Foreskin keratinocyte (primary cell): ENCODE measurements at places on chromosomes 3 and 15. TPM values are rescaled to one million over a fixed set of nuclear protein-coding genes. Genes with fewer than 3 reads are reported as not detected.

Gene TUSC2
- polyA plus RNA-seq, result 35.2 and 37.4 TPM in 2 replicates

GRCh38 chr3:59698091-59698490, 648.3 kb upstream of the CFAP20DC start:
- DNase-seq, result no peak

- DNase-seq, result no peak
These were observed 87.6 kb upstream of the WNT5A start for GRCh38 chr3:55574671-55575070.

Gene AADAC
- not detected in 2 replicates for polyA plus RNA-seq

DNA sequence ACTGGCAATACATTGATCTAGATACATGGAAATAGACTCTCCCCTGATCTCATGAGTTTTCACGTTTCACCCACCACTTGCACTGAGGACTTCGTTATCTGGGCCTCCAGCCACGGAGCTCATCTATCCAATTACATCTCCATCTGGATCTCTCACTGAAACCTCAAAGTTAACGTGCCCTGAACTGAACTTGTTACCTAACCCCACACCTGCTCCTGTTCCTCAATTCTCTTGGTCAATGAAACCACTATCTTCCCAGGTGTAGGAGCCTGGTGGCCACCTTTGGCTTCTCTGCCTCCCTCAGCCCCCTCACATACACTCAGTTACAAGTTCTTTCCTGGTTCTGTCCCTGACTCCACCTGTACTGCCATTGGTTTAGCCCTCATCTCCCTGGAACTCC, 9.7 kb downstream of the DGKG start:
- DNase-seq, result no peak

Gene ZNF860
- 1.4 and 1.5 TPM in 2 replicates for polyA plus RNA-seq

Gene RASL12
- polyA plus RNA-seq, result not detected in 2 replicates

Gene GOLGA6B
- polyA plus RNA-seq, result not detected in 2 replicates

GRCh38 chr3:189584645-189585044, 46.5 kb upstream of the TP63 start:
- DNase-seq, result peak; percentile 64

- DNase-seq, result no peak
These were observed 350.1 kb upstream of the PROK2 start for GRCh38 chr3:72134989-72135451.

DNA sequence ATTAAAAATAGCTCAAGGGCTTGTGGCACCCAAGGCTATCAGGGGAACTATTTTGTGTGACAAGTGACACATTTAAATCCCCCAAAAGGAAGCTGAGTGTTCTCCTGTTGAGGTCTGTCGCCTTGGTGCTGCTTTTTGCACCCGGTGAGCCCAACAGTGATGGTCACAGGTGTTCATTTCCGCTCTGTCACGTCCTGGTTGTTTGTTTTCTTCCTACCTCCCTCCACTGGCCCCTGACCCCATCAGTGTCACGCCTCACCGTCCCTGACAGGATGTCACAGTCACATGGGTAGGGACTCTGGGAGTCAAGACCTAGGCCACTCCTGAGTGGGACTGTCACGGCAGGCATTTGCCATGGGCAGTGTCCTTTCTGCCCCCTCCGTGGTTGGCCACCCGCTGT, 11.2 kb downstream of the SLCO3A1 start:
- no peak for DNase-seq

GRCh38 chr15:72890043-72890442, 106.5 kb upstream of the ADPGK start:
- DNase-seq, result no peak

- DNase-seq, result no peak
These were observed 58.6 kb upstream of the TMEM108 start for GRCh38 chr3:132979606-132980005.

Gene SLC2A2
- polyA plus RNA-seq, result not detected in 2 replicates
